Renal cortex interstitium (tissue), 15 donors: ENCODE measurements at places on chromosomes 7 and 10. TPM values are rescaled to one million over a fixed set of nuclear protein-coding genes. Genes with fewer than 3 reads are reported as not detected.

- DNase-seq = no peak
Observed at GRCh38 chr7:69932034-69932628, 333.9 kb downstream of the AUTS2 start.

DNA sequence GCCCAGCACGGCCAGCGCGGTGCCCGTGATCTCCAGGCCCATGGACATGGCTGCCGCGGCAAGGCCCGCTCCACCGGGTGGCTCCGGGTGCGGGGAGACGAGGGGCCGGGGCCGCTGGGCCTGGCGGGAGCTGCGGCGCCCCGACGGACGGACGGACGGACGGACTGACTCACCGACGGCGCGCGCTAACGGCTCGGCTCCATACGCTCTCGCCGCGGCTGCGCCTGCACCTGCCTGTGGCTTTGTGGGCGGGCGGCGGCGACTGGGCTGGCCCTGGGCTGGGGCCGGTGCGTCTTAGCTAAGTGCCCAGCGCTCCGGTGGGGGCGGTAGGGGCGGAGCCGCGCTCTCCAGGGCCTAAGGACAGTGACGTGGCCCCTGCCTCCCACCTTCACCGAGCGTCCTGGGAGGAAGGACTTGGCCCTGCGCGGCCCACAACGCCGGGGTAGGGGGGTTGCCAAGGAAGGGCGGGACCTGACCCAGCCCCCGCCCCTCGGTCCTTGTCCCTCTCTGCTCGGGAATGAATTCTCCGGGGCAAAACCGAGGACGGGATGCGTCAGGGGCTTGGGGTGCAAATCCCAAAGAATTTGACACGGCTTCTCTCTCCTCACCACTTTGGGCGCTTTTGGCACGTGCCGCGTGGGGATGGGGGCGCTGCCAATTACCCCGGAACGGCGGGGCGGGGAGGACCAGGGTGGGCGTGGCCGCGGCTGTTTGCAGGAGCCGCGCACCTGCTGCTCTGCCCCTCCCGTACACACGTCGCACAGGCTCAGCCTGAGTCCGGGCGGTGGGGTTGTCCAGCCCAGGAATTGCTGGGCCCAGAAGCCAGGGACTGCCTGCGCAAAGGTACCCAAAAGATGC, at the start of gene CLDN3:
CLDN3 (minus strand) TSS at position 269 of the 858 bp plus-strand sequence; CDS start at position 48, 221 bp downstream.
- peak; percentile 76 for DNase-seq

GRCh38 chr7:64614812-64615211, 51.1 kb upstream of the ZNF107 start:
- DNase-seq = no peak

Gene HABP2
- polyA plus RNA-seq = 0.58 TPM

DNA sequence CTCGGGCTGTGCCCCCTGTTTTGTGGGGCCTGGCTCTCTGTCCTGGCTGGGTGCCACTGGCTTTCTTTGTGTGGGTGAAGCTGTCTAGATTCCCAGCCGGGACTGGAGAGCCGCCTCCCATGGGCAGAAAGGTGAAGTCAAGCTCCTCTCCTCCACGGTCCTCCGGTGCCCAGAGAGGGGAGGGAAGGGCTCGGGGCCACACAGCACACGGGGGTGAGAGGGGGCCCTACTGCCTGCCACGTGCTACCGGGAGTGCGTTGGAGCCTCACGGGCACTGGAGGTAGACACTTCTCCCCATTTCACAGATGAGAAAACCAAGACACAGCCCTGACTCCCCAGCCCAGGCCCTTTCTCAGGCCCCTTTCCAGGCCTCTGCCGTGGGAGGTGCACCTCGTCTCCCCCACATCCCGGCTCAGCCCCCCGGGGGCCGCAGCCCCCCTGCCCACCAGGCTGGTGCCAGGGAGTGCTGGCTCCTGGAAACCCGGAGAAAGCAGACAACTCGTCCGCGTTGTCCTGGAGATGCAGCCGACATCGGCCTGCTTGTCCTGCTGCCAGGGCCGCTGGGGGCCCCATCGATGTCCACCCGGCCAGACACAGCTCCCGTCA, 55.8 kb downstream of the UNCX start:
- no peak for DNase-seq

- DNase-seq = no peak
Observed at GRCh38 chr10:58335306-58336005, 650 bp downstream of the UBE2D1 start.

GRCh38 chr7:142185801-142186200, 72.1 kb downstream of the PRSS58 start:
- no peak for DNase-seq

DNA sequence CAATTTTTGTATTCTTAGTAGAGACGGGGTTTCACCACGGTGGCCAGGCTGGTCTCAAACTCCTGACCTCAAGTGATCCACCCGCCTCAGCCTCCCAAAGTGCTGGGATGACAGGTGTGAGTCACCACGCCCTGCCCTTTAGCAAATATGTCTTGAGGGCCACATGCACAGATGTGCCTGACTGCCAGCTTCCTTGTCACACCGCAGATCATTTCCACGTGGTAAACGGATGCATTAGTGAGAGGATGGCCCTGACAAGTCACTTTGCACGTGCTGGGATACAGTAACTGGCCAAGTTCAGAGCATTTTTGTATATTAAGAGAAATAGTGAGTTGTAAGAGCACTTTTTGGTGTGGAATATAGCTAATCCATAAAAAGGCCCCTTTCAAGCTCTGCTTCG, 44.3 kb upstream of the FAM180A start:
- DNase-seq = no peak

DNA sequence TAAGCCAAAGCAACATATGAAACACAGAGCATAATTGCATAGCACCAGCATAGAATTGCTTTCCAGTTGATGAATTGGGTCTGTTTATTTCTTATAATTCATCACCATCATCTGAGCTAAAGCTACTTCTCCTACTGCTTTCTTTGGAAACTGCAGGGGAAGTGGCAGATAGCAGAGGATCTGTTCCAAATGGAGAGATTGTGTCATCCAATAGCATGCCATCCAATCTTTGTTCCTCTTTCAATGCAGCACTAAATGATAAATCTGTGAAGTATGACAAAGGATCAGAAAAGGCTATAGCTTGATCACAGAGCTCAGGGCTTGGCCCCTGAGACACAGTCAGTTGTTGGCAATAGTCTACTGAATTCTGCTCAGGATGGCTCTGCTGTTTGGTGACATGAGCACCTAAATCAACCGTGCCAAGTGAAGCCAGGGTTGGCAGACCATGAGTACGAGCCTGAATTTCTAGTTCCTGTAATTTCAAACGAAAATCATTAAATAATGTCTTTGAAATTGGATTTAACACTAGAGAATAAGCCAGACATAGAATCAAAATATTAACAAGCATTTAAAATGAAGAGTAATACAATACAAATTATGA, 90.0 kb downstream of the TFEC start:
- no peak for DNase-seq

Gene STEAP1B
- 1.8 TPM for polyA plus RNA-seq

Gene NPC1L1
- polyA plus RNA-seq = 3.3 TPM

GRCh38 chr10:32530231-32530630, 84.3 kb downstream of the CCDC7 start:
- DNase-seq = no peak

- no peak for DNase-seq
Observed at GRCh38 chr10:124918191-124918830, 23.6 kb upstream of the ZRANB1 start.

- no peak for DNase-seq
Observed at GRCh38 chr7:50733552-50733951, 49.1 kb downstream of the GRB10 start.

- no peak for DNase-seq
Observed at GRCh38 chr7:92432299-92432946, 14.9 kb upstream of the GATAD1 start.

- no peak for DNase-seq
Observed at GRCh38 chr10:97444212-97444611, 1.6 kb downstream of the EXOSC1 start.

DNA sequence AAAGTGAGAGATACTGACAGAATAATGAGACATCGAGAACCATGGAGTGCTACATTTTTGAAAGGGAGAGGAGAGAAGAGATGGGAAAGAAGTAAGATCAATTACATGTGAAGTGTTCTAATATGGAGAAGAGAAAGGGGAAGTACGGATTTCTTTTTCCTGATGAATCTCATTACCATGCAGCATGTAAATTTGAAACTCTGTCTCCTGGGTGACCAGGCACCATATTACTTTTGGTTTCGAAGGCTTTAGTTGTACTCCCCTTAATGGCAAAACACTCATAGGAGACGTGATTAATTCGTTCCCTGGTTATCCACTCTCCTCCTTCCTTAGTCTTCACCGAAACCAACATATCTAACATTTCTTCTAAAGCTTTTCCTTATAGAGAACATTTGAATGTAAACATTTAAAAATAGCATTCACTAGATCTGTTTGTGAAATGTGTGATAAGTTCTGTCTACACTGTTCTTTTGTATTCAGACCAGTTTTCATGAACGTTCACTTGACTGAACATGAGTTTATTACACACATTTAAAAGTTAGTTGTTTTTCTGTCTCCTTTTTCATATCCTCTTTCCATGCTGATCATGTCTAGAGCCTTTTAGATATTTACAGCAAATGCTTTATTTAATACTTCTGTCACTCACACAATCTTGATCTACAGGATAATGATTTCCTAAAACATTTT, 80.2 kb upstream of the MSRB2 start:
- no peak for DNase-seq

Gene CLRN3
- polyA plus RNA-seq = 19.4 TPM

Gene FOXP2
- polyA plus RNA-seq = 9.0 TPM

Gene CCNJ
- 17.0 TPM for polyA plus RNA-seq

Gene PIK3AP1
- 4.7 TPM for polyA plus RNA-seq

DNA sequence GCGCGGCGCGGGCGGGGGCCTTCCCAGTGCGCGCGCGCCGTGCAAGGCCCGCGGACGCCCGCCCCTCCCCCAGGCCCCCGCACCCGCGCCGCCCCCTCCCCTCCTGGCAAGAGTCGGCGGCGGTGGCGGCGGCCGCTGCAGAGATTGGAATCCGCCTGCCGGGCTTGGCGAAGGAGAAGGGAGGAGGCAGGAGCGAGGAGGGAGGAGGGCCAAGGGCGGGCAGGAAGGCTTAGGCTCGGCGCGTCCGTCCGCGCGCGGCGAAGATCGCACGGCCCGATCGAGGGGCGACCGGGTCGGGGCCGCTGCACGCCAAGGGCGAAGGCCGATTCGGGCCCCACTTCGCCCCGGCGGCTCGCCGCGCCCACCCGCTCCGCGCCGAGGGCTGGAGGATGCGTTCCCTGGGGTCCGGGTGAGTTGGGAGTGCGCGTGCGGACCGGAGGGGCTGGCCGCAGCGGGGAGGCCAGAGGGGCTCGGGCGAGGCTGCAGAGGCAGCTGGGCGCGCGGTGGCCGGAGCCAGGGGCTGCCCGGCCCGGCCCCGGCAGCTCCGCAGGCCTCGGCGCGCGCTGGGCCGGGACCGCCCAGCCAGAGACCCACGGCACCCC, at the start of gene BMPR1A:
BMPR1A (plus strand) TSS at position 109 of the 602 bp plus-strand sequence. CDS start 119,400 bp downstream, outside the sequence.
- DNase-seq = no peak

Gene IL2RA
- not detected for polyA plus RNA-seq

DNA sequence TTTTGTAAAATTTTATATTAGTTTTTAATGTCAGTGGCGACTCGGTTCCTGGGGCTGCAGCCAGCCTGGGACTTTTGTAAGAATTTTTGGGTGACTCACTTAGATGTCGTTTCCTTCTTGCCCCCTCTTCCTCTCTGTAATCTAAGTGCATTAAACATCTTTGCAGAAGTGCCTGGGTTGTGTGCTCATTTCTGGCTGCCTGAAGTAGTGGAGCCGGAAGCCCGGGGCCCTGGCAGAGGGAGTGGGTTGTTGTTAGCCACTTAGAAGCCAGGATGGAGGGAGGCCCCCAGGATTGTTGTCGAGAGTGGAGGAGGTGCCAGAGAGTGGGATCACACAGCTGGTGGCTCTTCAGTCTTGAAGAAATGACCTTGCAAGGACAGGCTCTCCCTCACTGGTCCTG, 11.0 kb upstream of the TRIM8 start:
- DNase-seq = no peak

DNA sequence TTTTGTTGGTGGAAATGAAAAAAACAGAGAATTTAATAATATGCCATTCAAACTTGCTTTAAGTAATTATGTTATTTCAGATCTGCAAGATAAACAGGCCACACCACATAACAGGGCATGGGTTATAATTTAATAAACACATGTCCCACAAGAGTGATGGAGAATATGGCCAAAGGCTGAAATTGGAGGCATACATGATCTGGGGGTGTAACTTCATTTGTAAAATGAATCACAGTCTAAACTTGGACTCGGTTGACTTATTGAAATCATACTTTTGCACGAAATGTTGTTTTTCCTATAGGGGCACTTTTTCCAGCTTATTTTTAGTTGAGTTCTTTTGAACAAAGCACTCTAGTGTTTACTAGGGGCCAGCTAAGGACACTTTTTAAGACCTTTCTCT, 151.6 kb downstream of the TMEM26 start:
- no peak for DNase-seq

Gene AKR1C3
- polyA plus RNA-seq = 63.1 TPM

DNA sequence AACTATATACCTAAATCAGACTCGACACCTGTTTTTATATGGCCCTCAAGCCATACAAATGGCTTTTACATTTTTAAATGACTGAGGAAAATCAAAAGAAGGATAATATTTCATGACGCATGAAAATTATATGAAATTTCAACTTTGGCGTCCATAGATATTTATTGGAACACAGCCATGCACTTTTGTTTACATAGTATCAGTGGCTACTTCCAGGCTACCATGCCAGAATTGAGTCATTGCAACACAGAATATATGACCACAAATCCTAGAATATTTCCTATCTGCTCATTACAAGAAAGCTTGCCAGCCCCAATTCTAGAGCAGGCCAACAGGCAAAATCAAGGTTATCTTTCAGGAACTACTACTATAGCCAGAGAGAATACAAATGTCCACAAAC, 29.3 kb downstream of the AFAP1L2 start:
- no peak for DNase-seq

GRCh38 chr7:17663061-17663675, 277.1 kb downstream of the SNX13 start:
- DNase-seq = no peak

DNA sequence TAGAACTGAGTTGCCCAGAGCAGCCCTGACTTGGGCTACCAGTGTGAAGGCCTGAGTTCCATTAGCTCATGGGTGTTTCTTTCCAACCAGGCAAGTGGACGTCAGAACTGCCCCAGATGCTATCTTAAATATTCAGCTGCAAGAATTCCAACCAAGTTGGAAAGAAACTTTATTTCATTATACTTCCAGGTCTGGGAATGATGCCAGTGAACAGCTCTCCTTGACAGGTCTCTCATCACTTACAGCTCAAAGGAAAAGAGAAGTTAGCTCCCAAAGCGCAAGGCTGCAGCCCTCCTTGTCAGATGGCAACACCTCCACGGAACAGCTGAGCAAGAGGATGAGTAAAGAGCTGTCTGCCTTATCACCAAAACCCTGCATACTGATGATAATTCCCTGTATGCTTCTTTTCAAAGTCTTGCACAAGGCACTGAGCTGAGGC, 255.5 kb upstream of the AOAH start:
- DNase-seq = no peak

DNA sequence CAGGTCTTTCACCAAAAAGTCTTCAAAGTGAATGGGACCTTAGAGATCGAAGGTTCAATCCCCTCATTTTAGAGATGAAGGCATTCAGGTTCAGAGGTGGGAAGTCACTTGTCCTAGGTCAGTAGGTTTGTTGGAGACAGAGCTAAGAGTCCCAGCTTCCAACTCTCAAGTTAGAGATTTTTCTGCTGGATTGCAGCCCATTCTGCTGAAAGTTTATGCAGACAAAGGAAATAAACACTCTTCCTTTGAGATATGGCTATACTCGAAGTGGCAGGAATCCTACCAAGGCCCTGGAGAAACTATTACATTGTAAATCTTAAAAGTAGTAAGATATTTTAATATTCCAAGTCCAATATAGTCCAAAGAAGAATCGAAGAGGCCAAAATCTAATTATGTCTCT, 64.4 kb downstream of the LYZL1 start:
- DNase-seq = no peak

Gene CCZ1
- polyA plus RNA-seq = 85.9 TPM
